ENCODE measurements at places on chromosomes 16 and 17.

DNA sequence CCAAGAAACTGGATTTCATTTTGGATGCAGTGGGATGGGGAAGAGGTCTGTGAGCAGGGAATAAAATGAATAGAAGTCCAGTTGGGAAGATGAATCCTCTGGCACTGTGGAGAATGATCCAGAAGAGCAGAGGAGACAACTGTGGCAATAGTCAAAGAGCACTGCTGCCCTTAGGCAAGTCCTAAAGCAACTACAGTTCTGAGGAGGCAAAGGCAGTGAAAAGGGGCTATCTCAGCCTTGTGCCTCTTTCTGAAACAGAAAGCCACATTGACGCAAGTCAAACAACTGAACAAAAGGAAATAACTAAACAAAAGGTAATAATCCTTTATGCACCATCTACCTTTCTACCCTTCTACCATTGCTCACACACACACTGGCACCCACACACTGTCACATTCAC is 238.0 kb upstream of the AXIN2 start:
- DNase-seq: no peak

- no peak for DNase-seq
These were observed 2.9 kb downstream of the SRL start for GRCh38 chr16:4239020-4239419.

DNA sequence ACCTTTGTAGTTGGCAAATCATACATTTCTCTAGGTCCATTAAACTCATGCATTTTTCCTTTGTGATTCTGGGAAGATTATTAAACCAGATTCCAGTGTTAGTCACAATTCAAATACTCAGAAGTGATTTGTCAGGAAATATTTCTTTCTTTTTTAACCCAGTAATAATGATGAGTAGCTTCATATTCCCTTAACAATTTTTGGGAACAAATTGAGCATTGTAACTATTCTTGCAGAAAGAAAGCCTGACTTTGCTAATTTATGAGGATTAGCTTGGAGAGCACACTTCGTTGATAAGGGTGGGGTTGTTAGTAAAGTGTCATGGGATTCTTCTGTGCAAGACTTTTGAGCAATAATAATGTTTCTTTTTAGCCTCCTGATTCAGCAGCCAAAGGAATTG is 18.7 kb upstream of the KRT24 start:
- no peak for DNase-seq

GRCh38 chr16:17460890-17461289 is 9.9 kb downstream of the XYLT1 start:
- no peak for DNase-seq

- no peak for DNase-seq
These were observed 12.0 kb upstream of the CDYL2 start for GRCh38 chr16:80816356-80816755.

DNA sequence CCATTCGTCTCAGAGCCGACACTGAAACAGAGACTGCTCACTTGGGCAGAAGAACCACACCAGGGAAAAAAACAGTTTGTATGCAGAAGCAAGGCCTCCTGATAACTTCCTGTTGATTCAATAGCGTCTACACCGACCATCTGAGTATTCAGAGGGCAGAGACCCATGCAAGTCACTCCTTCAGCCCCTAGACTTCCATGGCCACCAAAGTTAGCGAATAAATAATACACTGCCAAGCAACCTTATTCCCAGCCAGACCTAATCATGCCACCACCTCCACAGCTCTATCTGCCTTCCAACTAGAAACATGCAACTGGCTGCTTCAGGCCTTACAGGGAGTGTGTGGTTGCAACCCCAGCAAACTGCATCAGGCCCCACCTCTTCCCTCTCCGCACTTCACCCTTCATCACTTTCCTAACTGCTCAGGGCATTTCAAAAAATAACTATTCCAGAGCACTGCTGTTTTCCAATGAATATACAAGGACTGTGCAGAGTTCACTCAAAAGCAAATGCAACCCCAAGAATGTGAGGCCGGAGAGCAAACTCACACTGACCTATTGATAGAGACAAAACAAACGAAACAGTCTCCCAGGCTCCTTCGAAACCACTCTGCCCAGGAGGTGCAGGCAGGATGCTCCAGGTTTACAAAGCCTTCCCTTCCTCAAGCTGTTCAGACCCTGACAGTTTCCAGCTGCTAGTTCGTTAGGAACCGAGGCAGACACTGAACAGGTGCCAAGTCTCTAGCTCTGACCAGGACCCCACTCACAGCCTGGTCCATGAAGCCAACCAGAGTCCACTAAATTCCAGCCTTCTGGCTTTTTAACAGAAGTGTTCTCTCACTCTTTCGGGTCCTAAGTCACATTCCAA is 3.6 kb downstream of the USP7 start:
- no peak for DNase-seq

DNA sequence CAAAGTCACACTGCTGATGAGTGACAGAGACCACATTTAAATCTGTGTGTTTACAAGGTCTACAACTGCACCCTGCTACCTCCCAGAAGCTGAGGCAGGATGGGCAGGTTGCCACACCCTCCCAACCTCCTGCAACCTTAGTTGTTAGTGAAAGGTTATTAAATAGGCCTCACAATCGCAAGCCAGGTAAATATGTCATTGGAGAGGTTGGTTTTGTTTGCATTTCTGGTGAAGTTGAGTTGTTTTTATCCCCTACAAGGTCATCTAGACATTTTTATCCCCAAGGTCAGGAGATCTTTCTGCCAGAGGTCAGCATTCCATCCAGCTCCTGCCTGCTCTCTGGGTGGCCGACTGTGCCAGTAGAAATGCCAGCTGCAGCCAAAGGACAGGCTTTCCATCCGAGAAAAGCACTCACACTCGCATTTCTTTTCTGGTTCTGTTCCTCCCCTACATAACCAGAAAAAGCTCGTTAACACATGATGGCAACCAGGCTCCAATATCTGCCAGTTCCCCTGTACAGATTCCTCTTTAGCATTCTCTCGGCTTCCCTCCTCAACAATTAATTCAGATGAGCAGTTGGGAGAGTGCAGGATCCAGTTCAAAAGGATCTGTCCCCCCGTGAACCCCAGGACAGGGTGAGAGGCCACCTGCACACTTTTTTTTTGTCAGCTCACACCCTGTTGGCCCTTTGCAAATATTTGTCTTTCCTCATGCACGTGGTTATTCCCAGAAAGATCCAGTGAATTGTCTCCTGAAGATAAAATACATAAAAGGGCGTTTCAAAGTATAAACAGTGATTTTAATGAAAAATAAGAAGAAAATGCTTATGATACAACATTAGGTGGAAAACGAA is 562.8 kb downstream of the MAF start:
- DNase-seq: no peak

GRCh38 chr16:58026705-58027160 is 1.2 kb downstream of the MMP15 start:
- DNase-seq: no peak

DNA sequence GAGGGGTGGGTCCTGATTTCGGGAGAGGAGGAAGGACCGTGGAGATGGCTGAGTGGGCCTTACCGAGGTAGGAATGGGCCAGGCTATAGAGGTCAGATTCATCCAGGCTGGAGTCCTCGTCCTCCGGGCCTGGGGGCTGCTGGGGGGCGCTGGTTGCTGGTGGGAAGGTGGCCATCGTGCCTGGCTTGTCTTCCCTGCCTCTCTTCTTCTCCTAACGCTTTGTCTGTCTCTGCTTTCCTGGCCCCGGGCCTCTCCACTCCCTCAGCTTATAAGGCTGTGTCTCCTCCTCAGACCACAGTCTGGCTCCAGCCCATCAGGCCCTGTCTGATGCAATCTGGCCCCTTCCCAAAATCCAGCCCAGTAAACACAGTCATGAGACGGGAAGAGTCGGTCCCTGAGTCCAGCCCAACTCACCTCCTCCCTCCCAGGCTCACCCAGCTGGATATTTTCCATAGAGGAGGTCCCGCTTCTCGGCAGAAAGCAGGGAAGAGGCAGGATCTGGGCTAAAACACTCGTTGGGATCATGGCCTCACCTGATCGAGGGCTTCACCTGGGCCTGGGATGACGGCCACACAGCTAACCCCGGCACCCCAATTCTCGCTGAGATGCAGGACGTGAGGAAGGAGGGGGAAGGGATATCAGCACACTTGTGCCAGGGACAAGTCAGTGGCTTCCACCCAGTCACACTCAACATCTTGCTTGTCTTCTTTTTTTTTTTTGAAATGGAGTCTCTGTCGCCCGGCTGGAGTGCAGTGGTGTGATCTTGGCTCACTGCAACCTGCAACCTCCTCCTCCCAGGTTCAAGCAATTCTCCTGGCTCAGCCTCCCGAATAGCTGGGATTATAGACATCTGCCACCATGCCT is at the start of gene NUPR1:
Gene NUPR1, minus strand, starts transcription at position 242 of the 864 bp plus-strand sequence. Its CDS starts 67 bp downstream, at position 175.
- no peak for DNase-seq

DNA sequence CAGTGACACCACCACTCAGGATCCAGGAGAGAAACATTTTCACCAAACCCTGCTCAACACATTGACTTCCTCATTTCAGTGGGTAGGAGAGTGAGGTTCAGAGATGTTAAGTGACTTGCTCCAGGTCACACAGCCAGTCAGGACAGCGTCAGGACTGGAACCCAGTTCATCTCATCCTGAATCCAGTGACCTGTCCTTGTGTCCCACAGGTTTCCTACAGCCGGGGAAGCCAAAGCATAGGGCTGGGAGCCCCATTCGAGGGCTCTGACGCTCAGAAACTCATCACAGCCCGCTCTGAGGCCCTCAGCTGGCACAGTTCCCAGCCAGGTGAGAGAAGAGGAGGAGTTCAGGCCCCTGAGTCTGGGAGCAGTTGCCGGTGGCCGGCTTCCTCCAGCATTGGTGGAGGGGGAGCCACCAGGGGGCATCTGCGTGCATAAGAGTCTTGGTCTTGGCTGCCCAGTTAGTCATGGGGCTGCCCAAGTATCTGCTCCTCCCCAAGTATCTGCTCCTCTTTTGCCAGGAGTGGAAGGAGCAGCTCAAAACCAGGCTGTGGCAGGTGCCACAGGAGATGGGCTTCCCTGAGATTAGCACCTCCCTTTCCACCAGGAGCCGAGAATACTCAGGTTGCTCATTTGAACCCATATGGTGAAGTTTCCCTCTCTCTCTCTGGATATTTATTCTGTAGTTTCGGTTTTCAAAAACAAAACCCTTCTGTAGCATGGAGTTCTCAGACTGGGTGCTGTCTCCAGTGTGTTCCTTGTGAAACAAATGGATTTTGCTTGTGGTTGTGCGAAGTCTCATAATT is 56.0 kb downstream of the TNFRSF13B start:
- DNase-seq: peak; percentile 7

Data from stimulated activated CD8-positive, alpha-beta memory T cell treated with anti-CD3 and anti-CD28 coated beads, Interleukin-7, amount 100 ng/mL, for 48 hours (primary cell).